Activated CD8-positive, alpha-beta T cell treated with anti-CD3 and anti-CD28 coated beads, Interleukin-2, amount 10 ng/mL, durations not matched to agents 7 days and 5 days (primary cell): ENCODE measurements at places on chromosomes 12 and 14. TPM values are rescaled to one million over a fixed set of nuclear protein-coding genes. Genes with fewer than 3 reads are reported as not detected.

SLC2A14 gene
- 0.13 TPM for total RNA-seq

- DNase-seq = no peak
These were observed 10.1 kb downstream of the L2HGDH start for GRCh38 chr14:50301914-50302313.

DNA sequence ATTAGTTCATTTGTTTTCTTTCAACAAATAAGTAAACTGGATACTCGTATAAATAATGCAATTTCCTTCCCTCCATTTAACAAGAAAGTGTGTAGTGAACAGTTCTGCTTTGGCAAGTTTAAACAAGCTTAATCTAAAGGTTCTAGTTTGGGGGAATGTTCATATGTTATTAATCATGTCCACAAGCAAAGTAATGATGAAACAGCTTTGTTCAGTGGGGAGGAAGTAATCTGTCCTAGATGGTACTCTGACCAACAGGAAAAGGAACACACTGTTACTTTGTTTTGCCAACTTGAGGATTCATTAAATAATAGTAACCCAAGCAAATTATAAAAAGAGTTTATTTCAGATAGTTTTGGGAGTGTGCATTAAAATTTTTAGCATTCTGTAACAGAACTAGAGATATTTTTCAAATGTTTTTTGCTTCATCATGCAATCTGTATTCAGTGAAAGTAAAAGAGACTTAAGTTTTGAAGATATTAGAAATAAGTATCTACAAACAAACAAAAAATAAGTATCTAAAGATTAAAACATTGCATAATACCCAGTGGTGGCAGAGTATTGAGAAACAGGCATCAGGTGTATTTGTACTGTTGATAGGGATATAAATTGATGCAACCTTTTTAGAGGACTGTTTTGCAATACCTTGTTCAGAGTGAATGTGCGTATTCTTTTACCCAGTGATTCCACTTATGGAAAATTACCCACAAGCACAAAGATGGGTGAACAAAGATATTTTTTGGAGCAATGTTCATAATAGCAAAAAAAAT is 61.1 kb downstream of the RAB35 start:
- no peak for DNase-seq

DNA sequence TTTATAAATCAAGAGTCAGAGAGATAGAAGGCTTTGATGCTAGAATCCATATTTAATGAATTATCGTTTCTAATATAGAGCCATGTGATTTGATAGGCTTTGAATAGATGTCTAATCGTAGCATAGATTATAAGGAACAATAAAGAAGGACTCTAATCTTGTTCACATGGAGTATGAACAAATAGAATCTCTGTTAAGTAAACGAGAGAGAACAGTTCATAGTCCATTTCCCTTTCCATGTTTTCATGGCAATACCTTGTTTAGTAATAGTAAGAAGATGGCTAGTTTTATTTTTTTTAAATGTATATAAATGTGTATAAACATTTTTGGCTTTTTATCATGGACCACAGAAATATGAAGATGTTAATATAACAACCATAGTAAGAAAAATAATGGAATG is 32.3 kb upstream of the RAD51AP1 start:
- no peak for DNase-seq

- DNase-seq = no peak
These were observed 405.8 kb downstream of the MED13L start for GRCh38 chr12:115871714-115872113.

GRCh38 chr12:103909811-103910210 is 20.4 kb upstream of the HSP90B1 start:
- no peak for DNase-seq

DNA sequence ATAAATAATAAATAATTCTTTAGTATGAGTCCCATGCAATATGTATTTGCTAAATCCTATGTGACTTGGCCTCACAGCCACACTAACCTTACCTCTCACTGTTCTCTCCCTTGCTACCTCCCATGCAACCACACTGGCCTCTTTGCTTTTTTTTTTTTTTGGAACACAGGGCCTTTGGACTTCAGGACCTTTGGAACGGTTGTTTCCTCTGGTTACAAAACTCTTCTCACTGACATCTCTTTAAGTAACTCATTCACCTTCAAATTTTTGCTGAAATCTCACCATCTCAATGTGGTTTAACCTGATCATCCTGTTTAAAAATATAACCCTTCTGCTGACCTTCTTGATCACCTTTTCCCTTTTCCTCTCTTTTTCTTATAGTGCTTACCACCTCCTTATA is 194.0 kb downstream of the SSPN start:
- no peak for DNase-seq
